Fibroblast of mammary gland (primary cell): ENCODE measurements at places on chromosomes 3 and 15.

DNA sequence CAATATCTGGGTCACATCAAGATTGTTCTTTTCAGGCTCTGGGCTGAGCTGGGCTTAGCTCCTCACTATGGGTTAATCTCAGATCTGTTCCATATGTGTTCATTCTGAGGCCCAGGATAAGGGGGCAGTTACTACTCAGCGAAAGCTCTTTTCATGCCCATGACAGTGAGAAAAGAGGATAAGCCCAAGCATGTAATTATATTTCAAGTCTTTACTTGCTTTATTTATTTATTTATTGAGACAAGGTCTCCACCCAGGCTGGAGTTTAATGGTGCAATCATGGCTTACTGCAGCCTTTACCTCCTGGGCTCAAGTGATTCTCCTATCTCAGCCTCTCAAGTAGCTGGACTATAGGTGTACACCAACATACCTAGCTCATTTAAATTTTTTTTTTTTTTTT lies 44.7 kb upstream of the SELENOK start:
- DNase-seq = no peak

DNA sequence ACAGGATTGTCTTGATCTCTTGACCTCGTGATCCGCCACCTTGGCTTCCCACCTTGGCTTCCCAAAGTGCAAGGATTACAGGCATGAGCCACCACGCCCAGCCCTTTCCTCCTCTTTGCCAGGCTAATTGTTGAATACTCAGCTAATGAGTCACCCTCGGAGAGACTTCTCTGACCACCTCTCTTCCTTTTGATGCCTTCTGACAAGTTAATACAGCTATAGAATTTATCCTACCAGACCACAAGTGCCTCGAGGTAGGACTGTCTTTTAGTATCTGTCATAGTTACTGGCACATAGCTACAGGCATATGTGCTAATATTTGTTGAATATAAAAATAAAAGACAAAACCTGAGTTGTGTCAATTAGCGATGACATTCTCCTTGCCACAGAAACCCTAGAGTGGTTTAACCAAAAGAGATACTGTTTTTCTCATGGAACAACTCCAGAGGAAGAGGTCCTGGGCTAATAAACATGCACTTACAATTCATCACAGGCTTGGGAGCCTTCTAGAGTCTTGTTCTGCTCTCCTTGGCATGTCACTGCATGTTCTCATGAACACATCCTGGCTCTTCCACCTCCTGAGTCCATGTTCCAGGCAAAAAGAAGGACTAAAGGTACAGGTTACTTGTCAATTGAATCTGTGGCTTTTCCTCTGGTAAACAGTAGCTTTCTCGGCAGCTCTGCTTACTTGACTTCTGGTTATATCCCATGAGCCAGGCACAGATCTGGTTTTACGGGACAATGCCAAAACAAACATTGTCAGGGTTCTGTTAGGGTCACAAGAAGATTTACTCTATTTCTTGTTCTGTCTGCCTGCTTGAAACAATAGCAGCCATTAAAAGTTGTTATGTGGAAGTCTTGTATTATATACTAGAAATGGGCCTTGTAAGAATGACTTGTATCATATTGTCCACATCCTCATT lies 332.3 kb downstream of the THSD4 start:
- peak; percentile 49 for DNase-seq

- no peak for DNase-seq
Measured at GRCh38 chr3:146889626-146890025, 284.5 kb upstream of the PLSCR5 start.

DNA sequence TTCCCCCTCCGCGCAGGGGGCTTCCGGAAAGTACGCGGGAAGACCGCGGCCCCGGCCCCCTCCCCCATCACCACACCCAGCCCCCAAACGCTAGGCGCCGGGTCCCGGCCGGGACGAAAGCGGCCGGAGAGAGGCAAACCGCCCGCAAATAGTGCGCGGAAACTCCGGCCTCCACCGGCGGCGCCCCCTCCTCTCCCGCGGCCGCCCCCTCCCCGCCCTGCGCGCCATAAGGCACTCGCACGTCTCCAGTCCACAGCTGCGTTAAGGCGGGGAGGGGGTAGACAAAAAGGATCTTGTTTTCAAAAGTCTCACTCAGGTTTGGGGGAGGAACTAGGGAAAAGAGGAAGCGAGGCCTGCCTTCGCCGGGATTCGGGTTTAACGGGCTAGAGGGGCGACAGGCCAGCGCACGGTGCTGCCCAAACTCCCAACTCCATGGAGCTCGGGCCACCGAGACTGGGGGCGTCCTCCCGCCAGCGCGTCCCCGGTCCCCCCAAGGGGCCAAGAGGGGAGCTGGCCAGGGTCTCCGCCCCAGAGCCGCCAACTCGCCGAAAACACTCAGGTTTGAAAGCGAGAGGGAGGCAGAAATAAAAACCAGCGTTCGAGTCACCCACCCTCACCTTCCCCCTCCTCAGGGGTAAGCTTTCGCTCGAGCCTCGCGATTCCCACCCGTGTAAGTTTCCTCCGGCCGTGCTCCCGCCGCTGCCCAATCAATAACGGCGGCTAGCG lies 1.8 kb downstream of the ANP32A start:
- DNase-seq = peak; percentile 37

GRCh38 chr3:131232711-131233267 lies 148.8 kb upstream of the NUDT16 start:
- DNase-seq = no peak

DNA sequence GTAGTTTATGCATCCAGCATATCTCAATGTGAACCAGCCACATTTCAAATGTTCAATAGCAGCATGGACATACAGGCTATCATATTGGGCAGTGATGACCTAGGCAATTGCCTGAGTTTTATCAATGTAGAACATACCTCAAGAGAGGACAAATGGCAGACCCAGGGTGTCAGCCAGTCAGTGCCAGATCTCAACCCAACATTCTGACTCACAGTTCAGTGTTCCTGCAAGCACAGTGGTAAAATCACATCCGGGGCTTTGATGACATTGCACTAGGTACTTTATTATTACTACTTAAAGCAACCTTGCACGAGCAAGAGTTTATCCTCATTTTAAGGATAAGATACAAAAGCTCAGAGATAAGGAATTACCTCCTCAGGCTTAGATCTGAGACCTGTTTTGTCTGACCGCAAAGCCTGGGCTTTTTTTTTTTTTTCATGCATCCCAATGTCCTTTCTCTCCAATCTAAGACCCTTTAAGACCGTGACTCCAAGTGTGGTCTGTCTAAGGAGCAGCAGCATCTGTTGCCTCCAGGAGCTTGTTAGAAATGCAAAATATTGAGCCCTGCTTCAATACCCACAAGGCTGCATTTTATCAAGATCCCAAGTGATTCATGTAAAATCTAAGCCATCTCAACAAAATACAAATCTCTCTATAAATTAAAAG lies 60.1 kb downstream of the SLC12A1 start:
- DNase-seq = peak; percentile 19

- DNase-seq = no peak
Measured at GRCh38 chr3:120148187-120148949, 54.1 kb upstream of the GSK3B start.

DNA sequence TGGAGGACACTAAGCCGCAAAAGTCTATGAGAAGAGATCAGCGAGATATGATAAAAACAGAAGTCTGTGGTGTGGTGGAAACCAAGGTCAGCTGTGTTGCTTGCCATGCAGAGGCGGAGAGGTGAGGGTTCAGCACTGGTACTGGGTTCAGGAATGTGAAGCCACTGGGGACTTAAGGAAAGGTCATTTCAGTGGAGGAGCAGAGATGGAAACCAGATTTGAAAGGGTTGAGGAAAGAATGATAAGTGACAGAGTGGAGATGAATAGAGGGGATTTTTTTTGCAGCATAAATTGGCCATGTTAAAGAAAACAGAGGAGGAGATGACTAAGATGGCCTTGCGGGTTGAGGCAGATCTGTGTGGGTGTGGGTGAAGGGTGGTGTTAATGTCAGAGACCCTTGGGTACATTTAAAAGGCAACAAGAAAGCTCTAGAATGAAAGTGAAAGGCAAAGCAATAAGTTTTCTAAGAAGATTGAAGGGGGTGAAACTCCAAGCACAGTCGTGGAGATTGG lies 265.5 kb downstream of the ADAMTSL3 start:
- peak; percentile 41 for DNase-seq

- peak; percentile 95 for DNase-seq
Measured at GRCh38 chr3:172562871-172563865, 39.9 kb upstream of the TNFSF10 start.

DNA sequence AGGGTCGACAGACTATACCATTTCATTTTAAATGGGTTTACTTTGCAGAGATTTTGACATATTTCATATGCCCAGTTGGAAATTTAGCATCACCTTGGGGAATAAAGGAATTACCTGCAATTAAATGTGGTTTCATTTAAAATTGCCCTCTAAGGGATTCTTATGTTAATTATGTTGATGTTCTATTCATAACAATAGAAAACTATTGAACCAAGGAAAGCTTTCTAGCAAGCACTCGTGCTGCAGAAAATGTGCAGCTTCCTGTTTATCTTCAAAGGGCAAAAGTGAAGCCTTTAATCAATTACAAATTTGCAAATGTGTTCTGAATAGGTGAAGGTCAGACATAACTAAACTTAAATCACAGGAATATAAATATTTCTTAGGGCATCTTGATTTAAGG lies 352.1 kb downstream of the CHST2 start:
- DNase-seq = no peak

- peak; percentile 41 for DNase-seq
Measured at GRCh38 chr3:63095-63765, 133.3 kb upstream of the CHL1 start.

- DNase-seq = peak; percentile 64
Measured at GRCh38 chr3:124818398-124819091, 68.6 kb downstream of the ITGB5 start.

- no peak for DNase-seq
Measured at GRCh38 chr3:131007256-131007655, 19.4 kb downstream of the ASTE1 start.

- peak; percentile 82 for DNase-seq
Measured at GRCh38 chr3:18134386-18135059, 290.6 kb downstream of the SATB1 start.

GRCh38 chr15:27119695-27120266 lies 148.8 kb downstream of the GABRG3 start:
- no peak for DNase-seq

DNA sequence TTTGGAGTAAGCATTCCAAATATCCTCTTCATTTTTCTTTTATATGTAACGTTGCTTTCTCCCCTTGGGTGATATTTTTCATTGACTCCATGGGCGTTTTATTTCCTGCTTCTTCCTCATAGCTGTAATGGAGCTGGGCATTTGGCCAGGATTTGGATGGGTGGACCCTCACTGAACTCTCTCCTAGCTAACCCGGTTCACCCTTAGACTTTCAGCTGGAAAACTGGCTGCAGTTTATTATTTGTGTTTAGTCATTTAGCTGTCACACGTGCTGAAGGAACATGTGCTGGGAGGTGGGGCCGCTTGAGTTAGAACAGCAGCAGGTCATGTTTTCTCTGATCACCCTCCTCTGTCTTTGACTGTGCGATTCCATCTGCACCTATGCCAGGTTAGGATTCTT lies 407.6 kb downstream of the ZIC1 start:
- peak; percentile 62 for DNase-seq

DNA sequence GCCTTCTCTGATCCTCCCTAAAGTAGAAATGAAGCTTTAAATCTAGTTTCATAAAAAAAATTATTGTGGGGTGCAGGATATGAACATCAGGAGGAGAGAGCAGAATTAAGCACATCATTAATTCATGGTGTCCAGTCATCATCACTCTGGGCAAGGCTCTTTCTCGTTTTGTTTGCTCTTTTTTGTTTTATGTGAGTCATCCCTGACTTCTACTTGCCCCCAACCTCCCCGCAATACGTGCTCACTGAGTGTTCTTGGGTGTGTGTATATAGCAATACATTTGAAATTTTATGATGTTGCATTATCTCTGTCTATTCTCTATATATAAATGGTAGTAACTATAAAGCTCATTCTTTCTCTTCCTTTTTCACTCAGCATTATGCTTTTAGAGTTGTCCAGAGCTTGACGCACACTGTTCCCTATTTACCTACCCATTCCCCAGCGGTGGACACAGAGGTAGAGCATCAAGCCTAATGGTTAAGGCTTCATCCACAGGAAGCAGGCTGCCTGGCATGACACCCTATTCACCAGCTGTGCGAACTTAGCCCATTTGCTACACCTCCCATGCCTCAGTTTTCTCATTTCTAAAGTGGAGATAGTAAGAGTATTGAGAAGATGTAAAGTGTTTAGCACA lies 72.3 kb downstream of the CD200R1L start:
- DNase-seq = peak; percentile 91

DNA sequence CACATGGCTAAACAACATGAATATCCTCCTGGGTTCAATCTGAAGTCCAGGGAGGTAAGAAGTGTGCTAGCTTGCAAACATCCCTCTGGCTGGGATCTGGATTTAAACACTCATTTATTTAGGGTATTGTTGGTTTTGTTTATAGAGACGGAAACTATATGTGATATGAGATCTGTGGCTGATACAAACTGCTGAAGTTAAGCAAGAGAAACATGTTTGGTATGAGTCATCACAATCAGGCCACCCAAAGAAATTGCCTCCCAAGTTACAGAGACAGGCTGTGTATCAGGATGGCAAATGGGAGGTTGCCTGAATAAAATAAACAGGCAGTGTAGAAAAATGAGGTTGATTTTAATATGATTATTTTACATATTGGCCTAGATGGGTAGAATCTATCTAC lies 562.1 kb downstream of the IGSF11 start:
- DNase-seq = no peak

DNA sequence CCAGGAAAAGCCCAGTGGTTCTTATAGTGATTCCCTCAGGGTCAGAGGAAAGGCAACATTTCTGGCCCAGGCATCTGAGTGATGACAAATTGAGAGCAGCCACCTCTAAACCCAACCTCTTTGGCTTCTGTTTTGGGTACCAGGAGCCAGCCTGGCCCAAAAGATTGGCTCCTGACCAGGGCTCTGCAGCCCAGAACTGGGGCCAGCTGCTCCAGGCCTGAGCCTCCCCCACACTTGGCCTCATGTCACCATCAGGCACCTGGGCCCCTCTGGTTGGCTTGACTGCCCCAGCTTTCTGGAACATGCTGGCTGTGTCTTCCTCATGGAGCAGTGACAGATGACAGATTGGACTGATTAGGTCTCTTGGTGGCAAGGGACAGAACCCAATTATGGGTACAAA lies 26.0 kb upstream of the HCN4 start:
- no peak for DNase-seq

DNA sequence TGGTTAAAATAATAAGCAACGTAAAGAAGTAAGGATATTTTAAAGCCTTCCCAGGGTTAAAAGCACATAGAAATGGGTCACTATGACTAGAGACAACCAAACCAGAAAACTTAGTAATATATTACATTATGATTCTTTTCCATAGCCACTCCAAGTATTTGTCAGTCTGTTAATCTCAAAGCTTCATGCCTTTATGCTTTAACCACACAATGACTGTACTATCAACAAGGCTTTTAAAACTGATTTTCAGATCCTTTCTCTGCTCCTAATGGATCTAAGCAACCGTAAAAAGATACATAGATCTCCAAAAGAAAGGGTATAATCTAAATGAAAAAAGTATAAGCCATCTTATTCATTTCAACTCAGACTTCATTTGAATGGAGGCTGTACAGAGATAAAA lies 14.4 kb downstream of the SECISBP2L start:
- DNase-seq = no peak

- peak; percentile 68 for DNase-seq
Measured at GRCh38 chr15:74964794-74965193, 8.2 kb upstream of the RPP25 start.

GRCh38 chr3:19124752-19125151 lies 23.6 kb upstream of the KCNH8 start:
- DNase-seq = no peak

GRCh38 chr3:24480497-24480896 lies 14.2 kb downstream of the THRB start:
- no peak for DNase-seq
